ENCODE measurements at places on chromosomes 4 and X.

DNA sequence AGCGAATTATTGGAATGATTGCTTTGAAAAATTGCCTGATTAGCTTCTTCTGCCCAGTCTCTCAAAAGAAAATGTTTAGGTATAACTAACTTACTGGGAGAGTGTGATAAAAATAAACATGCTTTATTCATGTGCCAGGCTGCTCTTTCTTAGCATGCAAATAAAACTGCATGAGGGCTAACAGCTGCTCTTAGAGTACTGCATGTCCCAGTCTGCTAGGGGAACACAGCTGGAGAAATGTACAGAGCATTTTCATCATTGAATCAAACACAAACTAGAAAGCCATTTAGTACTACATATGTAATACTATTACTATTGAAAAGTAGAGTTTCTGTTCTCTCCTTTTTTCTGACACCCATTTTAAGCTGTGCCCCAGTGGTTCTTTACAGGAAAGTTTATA, 726.0 kb downstream of the GRID2 start:
- DNase-seq: no peak

DNA sequence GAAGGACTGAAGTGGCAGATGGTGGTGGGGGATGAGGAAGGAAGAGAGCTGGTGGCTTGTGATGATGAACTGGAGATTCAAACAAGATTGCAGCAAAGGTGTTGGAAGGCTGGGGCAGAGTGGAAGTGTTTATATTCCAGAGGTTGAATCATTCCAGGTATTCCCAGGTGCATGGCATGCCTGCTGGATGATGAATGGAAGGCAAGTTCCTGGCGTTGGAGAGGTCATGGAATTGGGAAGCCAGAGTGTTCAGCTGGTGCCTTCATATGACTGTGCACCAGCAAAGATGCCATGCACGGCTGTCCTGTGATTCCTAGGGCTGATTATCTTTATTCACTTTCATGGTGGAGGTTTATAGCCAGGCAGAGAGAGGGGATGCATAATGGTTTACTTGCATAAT, 135.8 kb upstream of the PUDP start:
- no peak for DNase-seq

- DNase-seq: no peak
These were observed 8.4 kb downstream of the MSL3 start for GRCh38 chrX:11766487-11766886.

GRCh38 chrX:14777525-14777924, 95.3 kb downstream of the FANCB start:
- DNase-seq: no peak

GRCh38 chrX:83022020-83022419, 486.1 kb upstream of the POU3F4 start:
- no peak for DNase-seq

GRCh38 chr4:185092535-185093197, 50.4 kb upstream of the SLC25A4 start:
- no peak for DNase-seq

- DNase-seq: no peak
These were observed 47.3 kb upstream of the DOCK11 start for GRCh38 chrX:118448273-118448783.

DNA sequence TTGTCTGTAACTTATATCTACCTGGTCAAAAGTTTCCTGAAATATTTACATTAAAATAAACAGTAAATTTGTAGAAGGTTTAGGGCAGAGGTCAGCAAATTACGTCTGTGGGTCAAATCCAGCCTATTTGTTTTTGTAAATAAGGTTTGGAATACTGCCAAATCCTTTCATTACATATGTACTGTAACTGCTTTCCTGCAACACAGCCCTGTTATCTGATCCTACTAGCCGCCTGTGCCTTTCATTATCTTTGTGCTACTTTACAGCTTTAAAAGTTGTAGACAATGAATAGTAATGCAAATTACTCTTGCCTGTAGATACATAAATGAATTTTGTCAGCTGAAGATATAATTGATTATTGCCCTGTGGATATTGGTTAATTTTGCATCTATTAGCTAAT, 369.6 kb upstream of the SLC7A11 start:
- no peak for DNase-seq

GRCh38 chr4:101103381-101104142, 243.8 kb downstream of the PPP3CA start:
- no peak for DNase-seq

DNA sequence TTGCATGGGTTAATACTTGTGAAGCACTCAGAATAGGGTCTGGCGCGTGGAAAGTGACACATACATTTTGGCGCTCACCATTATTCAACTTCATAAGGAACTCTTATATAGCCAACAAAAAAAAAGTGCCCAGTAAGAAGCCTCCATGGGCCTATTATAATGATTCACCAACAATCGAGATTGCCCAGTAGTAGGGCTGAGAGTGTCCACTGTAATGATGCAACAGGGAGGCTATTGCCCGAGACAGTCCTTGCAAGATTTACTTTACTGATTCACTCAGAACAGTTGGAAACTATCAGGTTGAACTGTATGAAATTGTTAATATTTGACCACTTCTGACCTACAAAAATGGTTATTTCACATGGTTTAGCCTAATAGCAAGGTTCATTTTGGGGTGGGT, 86.0 kb downstream of the PJA1 start:
- DNase-seq: no peak

- DNase-seq: no peak
These were observed 3.2 kb downstream of the PRRG3 start for GRCh38 chrX:151698485-151698884.

DNA sequence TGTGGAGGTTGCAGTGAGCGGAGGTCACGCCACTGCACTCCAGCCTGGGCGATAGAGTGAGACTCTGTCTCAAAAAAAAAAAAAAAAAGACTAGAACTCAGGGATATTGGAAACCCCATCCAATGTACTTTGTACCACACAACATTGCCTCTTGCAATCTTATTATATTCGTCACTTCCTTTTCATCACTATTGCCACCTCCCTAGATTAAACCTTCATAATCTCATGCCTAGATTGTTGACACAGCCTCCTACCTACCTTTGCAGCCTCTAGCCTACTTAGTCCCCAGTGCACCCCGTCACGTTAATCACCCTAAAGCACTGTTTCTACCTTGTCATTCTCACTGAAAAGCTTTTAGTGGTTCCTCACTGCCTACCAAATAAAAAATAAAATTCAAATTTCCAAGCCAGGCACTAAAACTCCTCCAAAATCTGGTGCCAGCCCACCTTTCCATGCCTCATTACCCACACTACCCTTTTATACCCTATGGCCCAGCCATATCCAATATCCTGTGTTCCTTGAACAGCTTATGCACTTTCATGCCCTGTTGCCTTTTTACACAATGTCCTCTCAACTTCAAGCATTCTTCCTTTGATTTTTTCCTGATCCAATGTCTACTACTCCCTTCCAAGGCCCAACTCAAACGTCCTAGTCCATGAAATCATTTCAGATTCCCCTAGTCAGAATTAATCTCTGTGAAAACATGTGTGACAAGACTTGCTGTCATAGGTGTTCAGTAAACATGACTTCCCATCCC, 23.6 kb upstream of the GJB1 start:
- DNase-seq: no peak

DNA sequence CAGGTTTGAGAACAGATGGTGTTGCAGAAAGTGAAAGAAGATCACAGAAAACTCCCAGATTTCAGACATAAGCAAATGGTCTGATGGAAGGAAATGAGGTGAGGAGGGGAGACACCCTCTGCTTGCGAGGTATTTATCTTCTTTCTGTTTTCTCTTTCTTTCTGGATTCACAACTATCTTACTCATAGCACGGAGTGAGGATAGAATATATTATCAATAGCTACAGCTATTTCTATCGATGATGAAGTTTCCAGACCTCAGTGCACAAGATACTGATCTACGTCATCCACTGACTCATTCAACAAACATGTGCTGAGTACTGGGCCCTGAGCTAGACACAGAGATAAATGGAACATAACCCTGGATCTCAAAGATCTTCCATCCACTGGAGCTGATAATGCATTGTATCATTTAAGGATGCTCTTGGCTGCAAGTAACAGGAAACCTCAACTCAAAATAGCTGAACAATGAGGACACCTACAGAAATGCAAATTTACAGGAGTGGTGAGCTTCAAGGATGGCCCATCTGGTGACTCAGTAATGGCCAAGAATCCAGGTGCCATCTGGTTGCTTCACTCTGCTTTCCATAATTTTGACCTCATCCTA, 21.2 kb downstream of the SLC2A9 start:
- DNase-seq: no peak

GRCh38 chrX:14932136-14932535, 58.9 kb downstream of the MOSPD2 start:
- DNase-seq: no peak

DNA sequence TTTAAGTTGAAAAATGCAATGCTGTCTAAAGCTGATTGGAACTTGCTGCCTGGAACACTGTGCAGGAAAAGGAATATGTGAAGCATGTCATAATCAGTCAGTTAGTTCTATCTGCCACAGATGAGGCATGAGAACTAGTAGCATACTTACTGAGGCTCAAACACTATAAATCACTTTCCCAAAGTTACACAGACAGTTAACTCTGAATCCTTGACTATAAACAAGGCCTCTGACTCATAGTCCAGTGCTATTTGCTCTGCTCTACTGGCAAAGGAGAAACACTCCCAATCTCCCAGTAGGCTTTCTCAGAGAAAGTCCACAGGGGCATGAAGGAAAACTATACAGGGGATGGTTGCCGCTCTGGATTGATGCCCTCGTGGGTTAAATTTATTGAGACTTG, 2078.4 kb upstream of the TENM3 start:
- no peak for DNase-seq

DNA sequence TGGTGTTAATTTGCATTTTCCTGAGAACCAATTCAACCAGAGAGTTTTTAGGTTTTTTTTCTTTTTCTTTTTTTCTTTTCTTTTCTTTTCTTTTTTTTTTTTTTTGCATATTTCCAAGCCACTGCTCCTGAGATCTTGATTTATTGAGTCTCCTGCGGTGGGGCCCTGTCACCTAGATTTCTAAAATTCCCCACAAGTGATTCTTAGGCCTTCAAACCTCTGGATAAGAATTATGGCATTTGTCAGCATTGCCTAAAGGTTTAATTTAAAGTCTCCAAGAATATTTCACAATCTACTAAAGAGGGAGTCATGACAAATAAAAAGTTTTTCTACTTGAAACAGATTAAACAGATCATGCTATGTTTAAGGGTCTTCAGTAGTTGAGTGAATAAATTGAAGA, 84.9 kb downstream of the GAB1 start:
- DNase-seq: no peak

GRCh38 chr4:148542922-148543623, 100.9 kb upstream of the NR3C2 start:
- no peak for DNase-seq

DNA sequence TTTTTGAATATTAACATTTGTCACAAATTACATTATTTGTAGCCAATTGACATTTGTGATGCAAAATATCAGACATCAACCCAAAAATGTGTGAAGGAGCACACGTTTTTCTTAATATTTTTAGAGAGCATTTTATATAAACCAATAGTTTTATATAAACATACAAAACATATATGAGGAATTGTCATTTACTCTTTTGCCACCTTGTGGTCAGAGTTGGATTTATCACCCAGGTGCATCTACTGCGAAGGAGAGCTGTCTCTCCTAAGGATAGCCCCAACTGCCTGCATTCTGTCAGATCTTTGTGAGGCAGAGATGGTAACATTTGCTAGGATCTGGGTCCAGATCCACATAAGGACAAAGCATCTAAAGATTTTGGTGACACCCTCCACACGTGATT, 2.5 kb upstream of the USP27X start:
- DNase-seq: no peak

DNA sequence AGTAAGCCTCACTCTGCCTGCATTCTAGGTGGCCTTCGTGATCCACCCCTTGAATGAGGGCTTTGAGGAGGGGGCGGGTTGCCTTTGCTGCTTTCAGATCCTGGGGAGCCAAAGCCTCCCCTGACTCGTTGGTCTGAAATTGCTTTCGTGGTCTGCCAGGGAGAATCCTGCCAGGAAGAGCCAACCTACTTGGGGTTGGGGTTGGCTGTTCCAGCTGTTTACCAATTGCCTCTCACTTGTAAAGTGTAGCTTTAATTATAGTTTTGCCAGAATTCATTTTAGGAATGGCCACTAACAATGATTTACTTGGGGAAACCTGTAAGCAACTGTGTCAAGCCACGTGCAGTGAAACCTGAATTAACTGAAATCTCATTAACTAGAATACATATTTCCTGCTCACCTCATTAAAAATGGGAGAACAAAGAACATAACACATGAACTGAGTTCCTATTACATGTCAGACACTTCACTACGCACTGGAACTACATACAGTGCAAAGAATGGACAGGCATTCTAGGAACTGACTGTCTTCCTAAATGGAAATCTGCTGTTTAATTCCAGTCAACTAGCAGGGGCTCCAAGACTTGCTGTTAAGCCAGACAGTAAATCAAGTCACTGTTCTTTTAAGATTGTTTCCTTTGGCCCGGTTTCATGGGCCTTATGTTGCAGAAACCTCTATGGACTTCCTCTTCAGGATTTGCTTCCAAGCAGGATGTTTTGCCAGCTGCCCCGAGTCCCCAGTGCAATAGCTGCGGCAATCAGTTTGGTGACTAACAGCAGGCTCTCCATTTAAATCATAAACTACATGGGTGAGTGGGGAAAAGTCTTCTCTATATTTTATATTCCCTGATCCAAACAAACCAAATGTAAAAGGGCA, 16.4 kb upstream of the NKRF start:
- no peak for DNase-seq

DNA sequence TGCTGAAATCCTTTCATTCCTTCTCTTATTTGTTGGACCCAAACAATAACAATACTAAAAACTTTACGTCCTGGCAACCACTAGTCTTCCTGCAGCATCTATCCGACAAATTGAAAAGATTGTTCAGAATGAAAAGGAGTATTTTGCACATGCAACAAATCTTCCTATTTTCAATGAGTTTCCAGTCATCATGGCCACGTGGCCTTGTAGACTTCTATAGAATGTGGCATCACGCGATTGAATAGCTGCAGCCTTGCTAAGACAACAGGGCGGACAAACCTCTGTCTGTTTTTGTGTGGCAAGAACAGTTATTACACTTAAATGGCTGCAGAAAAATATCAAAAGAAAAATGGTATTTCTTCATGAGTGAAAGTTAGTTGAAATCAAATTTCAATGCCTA, 297.9 kb upstream of the LCORL start:
- DNase-seq: no peak

GRCh38 chrX:49977319-49978090, 55.1 kb downstream of the CLCN5 start:
- no peak for DNase-seq

- no peak for DNase-seq
These were observed 289.2 kb upstream of the MAD2L1 start for GRCh38 chr4:120355881-120356280.

DNA sequence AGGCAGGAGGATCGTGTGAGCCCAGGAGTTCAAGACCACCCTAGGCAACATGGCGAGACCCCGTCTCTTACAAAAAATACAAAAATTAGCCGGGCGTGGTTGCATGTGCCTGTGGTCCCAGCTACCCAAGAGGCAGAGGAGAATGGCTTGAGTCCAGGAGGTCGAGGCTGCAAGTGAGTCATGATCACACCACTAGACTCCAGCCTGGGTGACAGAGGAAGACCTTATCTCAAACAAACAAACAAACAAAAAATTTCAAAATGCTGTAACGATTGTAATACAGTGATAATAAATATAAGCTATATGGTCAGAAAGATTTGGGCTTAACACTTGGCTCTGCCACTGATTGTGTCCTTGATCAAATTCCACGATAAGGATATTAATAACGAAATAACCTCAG, 24.2 kb downstream of the SLC25A4 start:
- no peak for DNase-seq

- no peak for DNase-seq
These were observed 67.5 kb upstream of the GPR34 start for GRCh38 chrX:41621222-41621723.

GRCh38 chr4:72302981-72303704, 265.9 kb downstream of the ADAMTS3 start:
- DNase-seq: no peak
